ENCODE measurements at places on chromosomes 12 and 14.

DNA sequence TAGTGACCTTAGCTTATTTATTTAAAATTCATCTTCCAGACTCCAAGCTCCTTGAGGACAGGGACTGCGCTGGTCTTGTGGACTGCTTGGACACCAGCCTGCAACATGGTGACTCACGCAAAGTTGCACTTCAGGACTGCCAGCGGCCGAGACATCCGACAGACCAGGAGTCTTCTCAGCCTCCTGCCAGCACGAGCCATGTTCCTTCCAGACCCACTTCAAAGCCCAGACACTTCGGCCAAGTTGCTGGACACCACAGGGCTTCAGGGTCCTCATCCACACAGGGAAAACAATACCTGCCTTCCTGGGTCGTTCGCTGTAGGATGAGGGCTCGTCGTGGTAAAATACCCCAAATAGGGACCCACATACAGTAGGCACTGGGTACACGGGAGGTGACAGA lies 88.7 kb downstream of the BCL11B start:
- no peak for DNase-seq

GRCh38 chr12:49206389-49206788 lies 17.5 kb upstream of the TUBA1A start:
- DNase-seq: no peak

- DNase-seq: peak; percentile 76
Observed at GRCh38 chr12:108833757-108834472, 23.5 kb downstream of the SSH1 start.

- no peak for DNase-seq
Observed at GRCh38 chr12:90627180-90627896, 327.6 kb downstream of the CCER1 start.

- no peak for DNase-seq
Observed at GRCh38 chr12:127373559-127373958, 893.4 kb upstream of the TMEM132C start.

DNA sequence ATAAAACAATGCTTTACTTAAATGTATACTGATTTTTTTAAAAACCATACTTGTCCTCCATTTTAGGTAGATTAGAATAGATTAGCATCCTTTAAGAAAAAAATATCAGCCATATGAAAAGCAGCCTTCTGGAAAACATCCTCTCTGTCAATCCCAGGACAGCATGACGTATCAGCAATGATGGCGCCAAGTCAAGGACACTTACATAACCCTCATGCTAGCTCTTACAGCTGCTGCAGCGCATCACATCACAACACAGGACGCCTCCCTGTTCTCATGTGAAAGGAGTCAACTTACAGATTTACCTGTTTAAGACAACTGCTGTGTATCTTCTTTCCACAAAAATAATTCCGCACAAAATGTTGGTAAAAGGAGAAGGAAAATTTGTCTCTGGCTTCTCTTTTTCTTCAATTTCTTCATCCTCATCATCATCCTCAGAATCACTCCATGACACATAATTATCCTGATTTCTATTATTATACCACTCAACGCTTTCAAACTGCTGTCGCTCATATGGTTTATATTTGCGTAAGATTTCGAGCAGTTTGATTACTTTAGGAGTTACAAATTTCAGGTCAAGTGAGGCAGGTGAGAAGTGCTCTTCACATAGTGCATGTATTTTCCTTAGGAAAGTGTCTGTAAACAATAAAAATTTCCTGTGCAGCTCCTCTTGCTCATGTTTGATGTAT lies 33.3 kb downstream of the DICER1 start:
- no peak for DNase-seq

GRCh38 chr12:109461846-109462756 lies 15.0 kb downstream of the KCTD10 start:
- no peak for DNase-seq

GRCh38 chr12:95830335-95831089 lies 28.2 kb upstream of the SNRPF start:
- no peak for DNase-seq

DNA sequence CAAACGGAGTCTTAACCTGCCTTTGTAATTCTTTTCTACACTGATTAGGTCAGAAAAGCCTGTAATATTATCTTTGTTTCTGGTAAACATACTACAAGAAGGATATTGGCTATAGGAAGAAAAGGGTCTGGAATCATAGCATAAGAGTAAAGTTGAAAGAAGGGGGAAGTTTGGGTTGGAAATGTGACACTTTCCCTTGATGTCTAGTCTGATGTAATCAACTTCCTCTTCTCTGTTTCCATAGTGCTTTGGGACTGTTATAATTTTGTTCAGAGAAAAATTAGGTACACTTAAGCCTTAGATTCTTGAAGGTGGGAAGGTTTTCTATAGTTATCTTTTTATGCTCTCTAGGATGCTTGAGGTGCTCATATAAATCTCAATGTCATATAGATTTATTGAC lies 322.2 kb downstream of the AEBP2 start:
- no peak for DNase-seq
